ENCODE measurements at places on chromosomes 16 and 17.
A peak's percentile ranks its signal among the peaks of the same experiment; 100 is the strongest.

GRCh38 chr17:73323409-73324159, 11.8 kb upstream of the CDC42EP4 start:
- no peak for DNase-seq

DNA sequence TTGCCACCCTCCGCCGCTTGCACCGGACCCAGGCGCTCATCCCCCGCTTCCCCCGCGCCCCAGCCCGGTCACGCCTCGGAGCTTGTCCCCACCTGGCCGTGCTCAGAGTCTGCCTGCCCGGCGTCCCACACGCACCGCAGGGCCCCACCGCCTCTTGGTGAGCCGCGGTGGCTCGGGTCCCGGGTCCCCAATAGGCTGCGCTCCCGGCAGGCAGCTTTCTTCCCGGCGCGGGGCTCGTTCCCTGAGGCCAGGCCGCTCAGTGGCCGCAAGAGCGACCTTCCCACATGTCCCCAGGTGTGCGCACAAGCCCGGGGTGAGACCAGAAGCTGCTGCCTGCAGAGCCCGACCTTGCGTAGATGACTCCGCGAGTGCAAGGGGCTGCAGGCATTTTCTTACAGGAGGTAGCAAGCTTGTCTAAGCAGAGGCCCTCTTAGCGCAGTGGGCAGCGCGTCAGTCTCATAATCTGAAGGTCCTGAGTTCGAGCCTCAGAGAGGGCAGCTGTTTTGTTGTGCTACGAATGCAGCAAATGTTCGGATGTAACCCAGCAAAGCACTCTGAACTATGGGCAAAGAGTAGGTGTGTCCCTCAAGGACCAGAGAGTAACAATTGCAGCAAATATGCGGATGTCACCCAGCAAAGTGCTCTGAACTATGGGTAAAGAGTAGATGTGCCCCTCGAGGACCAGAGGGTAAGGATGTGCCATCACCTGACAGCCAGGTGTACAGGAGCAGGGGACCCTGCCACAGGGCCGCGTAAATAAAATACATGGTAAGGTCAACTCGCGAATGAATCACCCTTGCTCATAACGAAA, 15.6 kb downstream of the TLE7 start:
- peak; percentile 21 for DNase-seq

DNA sequence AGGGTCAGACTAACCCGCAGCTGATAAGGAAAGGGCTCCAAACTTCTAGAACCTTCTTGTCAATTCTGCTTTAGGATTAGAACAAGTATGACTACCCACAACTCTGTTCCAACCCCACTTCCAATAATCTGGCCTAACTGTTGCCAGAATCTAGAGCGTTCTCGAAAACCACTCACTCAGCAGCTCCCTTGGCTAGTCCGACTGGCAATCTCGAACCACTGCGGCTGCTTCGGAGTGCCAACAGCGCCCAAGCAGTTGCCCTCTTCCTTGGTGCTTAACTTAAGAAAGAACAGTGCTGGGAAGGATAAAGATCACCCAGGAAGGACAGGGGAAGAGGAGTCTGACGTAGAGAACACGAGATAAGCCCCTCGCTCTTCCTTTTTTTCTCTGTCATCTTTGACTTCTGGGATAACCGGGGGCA, 818 bp downstream of the DNAJC7 start:
- DNase-seq, result no peak

DNA sequence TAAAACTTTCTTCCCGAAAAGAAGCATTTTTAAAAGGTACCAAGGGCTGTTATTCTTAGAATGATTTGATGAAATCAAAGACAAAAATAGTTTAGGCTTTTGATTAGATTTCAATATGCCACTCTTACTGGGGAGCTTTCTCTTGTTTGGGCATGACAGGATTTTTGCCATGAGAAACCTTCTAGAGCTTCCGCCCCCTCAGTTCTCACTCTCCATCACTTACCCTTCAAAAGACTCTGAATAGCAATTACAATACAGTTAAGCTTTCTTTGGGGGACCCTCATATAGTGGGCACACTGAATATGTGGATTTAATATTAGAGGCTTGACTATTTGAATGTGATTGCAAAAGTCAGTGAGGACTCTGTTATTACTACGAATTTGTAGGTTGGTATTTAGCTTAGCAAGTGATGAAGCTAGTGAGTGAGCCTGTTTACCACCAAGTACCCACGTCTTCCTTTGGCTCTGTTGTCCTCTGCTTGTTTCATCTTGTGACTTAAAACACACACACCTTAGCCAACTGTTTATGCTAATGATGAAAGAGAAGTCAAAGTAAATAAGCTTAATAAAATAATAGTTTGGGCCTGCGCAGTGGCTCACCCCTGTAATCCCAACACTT, 158.7 kb upstream of the TBX2 start:
- DNase-seq, result no peak

DNA sequence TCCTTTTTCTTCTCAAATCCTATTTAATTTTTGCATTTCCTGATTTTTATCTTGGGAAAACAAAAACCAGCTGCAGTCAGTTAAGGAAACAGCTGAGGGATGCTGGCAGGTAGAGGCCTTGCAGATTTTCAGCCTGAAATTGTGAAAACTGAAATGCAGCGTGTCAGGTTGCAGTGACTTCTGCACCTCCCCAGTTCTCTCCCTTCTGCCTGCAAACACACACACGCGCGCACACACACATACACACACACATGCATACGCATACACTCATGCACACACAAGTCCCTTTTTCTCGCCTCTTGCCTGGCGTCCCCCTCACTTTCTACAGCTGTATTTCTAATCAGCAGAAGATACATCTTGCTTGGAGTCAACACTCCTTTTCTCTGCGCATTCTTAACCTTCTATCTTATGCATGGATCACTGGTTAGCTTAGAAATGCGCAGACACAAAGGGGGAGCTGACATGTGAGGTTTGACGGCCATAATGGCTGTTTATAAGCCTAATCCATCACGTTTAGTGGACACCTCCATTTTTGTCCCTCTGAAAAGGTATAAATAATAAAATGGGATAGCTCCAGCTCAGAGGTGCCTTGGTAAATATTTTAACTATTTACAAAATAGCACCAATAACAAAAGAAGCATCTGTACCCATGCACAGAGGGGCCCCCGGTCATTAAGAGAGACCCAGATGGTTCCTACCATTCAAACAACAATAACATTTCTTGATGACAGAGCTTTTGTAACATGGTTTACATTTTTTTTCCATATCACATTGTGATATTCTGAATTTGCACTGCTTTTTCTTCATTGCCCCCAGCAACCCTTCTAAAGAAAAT, 392.1 kb upstream of the SALL1 start:
- no peak for DNase-seq

DNA sequence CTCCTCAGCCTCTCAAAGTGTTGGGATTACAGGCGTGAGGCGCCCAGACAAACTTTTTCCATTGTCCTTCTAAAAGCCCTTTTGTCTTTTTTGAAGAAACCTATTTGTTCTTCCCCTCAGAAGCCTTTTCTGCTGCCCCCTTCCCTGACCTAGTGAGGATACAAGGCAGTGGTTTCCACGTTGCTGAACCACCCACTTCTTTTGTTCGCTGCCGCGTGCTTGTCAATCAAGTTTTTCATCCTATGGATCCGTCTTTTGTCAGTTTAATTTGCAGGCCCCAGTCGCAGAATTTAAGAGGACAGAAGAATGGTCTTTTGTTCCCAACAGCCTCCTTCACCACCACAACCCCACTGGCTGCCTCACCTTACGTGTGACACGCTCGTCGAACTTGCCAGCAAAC, 20.2 kb upstream of the GNG13 start:
- DNase-seq, result no peak

DNA sequence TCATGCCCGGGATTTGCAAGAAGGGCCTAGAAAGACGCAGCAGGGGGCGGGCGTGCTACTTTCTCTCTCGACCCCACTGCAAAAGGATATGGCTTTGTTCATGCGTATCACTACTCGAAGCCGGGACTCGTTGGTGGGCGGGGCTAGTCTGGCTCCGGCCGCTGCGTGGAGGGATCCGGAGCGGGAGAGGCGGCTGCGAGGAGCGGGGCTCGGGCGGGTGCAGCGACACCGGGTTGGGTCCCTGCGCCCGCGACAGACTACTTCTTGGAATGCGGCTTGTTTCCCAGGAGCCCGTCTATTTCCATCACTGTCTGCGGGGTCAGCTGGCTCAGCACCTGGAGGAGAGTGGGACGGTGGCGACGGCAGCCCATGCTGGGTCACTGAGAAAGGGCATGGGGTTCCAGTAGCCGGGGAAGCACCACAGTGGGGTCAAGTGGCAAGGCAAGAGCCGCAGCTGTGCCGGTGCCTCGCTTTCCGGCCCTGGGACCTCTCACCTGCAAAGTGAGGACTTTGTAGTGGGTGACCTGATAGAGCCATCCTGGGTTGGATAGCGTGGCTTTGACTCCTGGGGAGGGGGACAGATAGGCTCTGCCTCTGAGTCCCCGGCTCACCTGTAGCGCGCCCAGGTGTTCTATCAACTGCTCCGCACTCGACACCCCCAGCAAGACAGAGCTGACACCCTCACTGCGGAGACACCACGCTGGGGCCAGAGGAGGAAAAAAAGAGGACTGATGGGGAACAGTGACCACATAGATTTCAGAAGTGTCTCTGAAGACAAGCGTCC, 6.6 kb downstream of the KCNAB3 start:
- DNase-seq, result no peak

- DNase-seq, result no peak
Measured at GRCh38 chr17:39950871-39951348, 11.9 kb upstream of the GSDMA start.

GRCh38 chr17:14873996-14874395, 391.1 kb downstream of the PMP22 start:
- no peak for DNase-seq

DNA sequence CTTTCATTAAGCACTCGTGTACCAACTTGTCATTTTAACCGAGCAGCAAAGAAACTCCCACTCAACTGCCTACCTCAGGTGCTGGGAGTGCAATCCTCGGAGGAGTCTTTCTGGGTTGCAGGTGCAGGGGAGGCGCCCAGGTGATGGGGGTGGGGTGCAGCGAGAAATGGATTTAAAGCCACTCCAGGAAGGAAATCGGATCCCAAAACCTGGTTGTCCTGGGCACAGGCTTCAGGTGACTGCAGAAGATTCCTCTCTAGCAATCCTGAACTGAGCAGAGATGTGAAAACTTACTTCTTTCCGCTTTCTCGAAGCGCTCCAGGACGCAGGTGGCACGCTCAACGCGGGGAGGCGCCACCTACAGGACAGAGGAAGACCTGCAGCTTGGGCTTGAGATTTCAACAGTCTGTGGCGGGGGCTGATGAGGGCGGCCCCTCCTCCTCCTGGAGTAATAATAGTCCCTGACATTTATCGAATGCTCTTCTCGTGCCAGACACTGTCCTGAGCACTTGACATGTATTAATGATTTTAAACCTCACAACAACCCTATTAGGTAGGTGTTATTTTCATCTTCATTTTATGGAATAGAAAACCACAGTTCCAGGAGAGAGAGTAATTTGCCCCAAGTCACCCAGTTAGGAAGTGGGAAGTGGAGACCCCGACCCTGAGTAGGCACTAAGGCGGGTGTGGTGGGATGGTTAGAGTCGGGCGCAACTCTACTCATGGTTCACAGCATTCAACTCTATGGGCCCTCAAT, 27.2 kb upstream of the SKAP1 start:
- no peak for DNase-seq

DNA sequence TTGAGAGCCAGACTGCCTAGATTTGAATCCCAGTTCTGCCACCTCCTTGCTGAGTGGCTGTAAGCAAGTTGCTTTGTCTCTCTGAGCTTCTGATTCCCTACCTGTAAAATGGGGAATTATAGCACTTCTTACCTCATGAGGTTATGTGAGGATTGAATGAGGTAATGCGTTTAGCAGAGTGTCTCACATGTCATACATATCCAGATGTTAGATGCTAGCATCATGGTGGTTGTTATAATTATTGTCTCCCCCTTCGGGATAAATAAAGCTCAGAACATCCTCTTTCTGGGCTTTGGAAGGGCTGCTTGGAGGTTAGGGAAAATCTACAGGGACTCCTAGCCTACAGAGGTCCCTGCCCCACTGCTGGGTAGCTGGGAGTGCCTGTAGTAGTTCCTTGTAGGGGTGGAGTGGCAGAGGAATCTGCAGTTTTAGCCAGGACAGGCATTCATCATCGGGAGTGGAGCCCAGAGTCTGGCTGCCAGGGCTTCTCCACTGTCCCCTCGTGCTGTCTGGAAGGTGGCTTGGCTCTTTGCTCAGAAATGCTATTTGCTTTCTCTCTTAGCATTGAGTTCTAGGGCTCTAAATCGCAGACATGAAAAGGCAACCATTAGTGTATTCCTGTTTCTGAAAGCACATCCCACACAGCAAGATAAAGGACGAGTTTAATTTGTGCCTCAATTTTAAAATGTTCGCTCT, 137.9 kb upstream of the CACNG3 start:
- no peak for DNase-seq

DNA sequence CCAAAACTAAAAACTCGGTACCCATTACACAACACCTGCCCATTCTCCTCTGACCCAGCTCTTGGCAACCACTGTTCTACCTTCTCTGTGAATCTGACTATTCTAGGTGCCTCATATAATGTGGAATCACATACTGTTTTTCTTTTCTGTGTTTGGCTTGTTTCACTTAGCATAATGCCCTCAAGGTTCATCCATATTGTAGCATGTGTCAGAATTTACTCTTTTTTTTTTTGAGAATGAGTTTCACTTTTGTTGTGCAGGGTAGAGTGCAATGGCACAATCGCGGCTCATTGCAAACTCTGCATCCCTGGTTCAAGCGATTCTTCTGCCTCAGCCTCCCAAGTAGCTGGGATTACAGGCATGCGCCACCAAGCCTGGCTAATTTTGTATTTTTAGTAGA, 59.5 kb upstream of the RBL2 start:
- DNase-seq, result no peak

DNA sequence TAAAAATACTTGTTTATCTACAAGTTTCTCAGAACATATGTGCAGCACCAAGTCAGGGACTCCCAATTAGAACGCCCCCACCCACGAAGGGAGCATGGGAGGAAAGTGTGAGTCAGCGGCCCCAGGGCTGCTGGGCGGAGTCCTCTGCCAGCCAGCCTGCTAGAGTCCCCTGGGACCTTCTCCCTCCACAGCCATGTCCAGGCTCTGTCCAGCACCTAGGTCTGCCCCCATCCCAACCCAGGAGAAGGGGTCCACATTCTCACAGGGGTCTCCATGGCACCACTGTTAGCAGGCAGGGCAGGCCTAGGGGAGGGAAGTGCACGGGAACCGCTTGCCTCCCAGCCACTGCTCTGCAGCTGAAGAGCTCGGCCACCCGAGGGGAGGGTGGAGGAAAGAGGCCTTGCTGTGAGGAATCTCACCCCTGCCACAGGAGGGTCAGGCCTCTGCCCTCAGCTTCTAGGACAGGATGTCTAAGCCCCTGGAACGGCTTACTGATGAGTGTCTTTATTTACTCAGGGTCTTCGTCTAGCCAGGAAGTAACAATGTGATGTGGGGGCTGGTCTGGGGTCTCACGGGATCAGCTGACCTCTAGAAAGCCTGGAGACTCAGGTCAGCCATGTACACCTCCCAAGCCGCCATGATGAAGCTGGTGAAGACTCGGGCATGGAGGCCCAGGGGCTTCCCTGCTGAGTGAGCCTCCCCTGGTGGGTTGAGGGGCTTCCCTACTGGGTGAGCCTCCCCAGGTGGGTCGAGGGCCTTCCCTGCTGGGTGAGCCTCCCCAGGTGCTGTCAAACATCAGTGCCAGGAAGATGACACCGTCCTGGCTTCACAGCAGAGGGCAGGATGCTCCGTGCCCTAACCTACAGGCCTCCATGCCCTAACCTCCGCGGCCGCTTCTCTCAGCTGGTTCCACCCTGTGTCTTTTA, 190.3 kb downstream of the RBFOX3 start:
- DNase-seq, result peak; percentile 1

Measured in amniotic stem cell (primary cell).